ENCODE measurements at places on chromosomes 1 and 21.

DNA sequence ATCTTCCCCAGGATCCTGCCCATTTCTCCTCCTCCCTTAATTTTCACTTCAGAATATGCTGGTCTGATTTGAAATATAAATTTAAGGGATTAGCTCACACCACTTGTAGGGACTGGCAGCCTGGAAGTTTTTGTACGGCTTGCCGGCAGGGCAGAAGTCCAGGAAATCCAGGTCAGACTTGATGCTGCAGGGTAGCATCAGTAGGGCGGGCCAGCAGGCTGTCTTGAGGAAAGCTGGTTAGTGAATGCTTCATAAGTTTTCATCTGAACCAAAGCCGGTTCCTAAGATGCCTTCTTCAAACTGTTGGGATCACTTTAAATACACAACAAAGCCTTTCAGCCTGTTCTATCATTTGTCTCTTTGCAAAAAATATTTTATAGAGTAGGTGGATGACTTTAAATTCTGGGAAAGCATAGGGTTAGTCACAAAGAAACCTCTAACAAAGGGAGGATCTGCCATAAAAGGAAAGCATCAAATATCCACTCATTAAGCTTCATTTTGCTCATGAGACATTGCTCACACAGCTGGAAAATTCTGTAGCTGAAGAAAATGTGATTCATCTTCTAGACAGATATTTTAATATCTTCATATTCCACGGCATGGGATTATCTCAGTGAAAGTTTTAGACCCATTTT, 90.7 kb upstream of the GFI1 start:
- no peak for DNase-seq

GRCh38 chr21:45318556-45319404, 31.1 kb upstream of the POFUT2 start:
- DNase-seq = no peak

- no peak for DNase-seq
Measured at GRCh38 chr1:54813485-54814125, 12.5 kb upstream of the TTC22 start.

- DNase-seq = no peak
Measured at GRCh38 chr1:115911294-115911693, 65.0 kb upstream of the SLC22A15 start.

DNA sequence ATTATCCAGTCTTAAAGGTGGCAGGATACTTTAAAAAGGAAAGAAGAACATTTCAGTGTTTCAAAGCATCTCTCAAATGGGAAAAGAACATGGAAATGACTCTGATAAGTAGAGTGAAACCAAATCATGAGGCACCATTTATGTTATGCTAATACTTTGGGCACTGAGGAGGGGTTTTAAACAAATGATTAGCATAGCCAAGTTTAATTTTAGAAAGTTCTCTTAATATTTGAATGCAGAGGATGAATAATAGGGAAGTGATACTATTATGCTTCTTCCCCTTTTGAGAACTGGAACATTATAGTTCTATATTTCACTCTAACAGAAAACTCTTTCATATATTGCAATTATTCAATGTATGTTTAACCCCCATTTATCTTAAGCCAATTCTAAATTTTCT, 1181.9 kb upstream of the PRMT6 start:
- no peak for DNase-seq

DNA sequence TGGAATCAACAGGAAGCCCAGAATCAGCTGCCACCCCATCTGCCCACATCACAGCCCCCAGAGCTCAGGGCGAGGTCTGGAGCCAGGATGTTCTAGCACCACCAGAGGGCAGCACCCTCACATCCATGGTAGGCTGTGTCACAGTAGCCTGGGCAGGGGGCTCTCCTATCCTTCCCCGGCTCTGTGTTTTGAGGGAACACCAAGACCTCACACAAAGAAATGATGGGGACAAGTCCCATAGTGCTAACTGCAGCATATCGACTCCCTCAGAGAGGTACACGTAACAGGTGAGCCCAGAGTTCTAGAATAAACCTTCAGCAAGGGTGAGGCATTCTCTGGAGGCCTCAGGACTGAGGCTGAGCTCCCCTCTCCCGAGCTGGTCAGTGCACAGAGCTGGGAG, 2.3 kb upstream of the KCNC4 start:
- DNase-seq = no peak

GRCh38 chr21:30714456-30714855, 4.1 kb downstream of the KRTAP21-3 start:
- no peak for DNase-seq

DNA sequence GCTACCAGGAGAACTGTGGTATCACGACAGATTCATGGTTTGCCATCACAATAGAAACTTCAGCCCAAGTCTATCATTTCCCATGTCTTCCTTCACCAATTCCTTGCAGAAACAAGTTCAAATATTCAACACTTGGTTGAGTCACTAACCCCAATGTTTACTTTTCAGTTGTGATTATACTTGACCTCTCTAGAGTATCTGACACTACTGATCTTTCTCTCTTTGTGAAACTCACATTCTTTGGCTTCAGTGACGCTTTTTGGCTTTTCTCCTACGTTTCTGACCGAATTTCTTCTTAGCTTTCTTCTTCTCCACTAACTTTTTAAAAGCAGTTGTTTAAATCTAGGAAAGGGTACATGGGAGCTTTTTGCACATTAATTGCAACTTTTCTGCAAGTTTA, 48.8 kb upstream of the HMGB4 start:
- no peak for DNase-seq

DNA sequence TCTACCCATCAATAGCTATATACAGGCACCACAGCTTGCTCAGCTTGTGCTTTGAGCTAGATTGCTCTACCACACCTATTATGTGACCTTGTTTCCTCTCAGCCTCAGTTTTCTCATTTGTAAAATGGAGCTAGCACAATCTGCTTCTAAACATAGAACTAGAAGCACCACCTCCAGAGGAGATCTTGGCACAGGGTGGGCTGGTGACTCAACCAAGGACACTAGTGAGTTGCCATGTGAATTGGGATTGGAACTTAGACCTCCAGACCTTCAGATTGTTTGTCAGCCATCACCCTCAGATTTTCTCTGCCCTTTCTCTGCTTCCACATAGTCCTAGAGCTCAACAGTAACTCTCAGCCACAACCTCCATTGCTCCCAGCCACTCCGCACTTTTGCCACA, 3.0 kb upstream of the MACO1 start:
- DNase-seq = no peak

DNA sequence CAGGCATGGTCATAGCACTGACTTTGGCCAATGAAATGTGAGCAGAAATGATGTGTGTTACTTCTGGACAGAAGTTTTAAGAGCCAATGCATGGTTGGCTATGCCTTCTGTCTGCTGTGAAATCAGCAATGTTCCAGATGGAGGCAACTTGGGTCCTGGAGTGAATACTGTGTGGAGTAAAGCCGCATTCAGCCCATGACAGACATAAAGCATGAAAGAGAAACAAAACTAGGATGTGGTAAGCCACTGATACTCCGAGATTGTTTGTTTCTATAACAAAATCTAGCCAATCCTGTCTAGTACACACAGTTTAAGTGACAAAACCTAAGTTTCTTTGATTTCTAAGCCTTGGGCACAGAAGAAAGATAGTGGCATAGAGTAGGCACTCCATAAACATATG, 47.1 kb upstream of the ARHGAP29 start:
- no peak for DNase-seq

DNA sequence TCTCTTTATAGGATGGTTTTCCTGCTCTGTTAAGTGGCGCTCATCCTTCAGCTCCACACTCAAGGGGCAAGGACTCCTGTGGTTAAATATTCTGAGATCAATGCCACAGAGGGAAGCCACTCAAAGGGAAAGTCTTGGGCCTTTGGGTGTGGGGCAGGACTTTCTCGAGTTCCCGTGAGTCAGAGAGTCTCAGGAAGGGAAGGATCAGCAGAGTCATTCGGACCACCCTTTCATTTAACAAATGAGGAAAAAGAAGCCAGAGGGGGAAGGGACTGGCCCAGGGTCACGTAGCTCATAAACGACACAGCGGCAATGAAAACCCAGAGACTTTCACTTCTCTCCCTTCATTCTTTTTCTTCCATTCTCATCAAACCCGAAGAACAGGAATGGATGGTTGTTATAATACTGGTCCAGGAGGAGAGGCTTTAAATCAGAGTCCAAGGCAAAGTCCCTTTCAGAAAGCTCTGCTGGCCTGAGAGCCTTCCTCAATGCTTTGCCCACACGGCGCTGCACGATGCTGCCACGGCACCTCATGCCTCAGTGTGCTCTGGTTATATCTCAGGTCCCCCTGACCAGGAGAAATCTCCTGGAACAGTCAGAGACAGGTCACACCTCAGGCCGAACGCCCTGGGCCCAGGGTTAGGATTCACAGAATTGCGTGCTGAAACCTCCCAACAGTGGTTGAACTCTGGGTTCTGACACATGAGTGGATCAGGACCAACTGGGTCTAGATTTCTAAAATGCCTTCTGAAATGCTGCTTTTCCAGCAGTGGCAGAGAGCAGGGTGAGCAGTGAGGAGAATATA, 65.3 kb downstream of the TENT5C start:
- DNase-seq = no peak

DNA sequence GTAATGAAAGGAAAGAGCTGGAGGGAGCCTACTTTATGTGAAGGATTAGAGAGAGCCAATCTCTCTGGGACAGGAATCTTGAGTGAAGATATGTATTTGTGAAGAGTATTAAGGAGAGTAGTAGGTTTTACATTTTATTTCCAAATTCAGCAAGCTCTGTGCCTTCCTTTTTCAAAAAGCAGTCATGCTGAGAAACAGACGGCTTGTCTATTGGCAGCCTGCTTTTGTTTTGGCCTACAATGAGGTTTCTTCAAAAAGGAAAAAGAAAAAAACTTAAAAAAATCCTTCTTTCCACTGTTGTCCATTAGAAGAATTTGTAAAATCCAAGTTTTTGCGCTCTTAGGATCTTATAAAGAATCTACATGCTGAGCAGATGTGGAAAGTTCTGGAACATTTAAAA, 103.6 kb upstream of the PTGFR start:
- no peak for DNase-seq

GRCh38 chr1:244162786-244163530, 111.9 kb downstream of the ZBTB18 start:
- DNase-seq = no peak

- DNase-seq = no peak
Measured at GRCh38 chr1:244414543-244414942, 37.2 kb downstream of the ADSS2 start.

GRCh38 chr1:202283379-202283844, 58.3 kb downstream of the UBE2T start:
- DNase-seq = peak; percentile 78

DNA sequence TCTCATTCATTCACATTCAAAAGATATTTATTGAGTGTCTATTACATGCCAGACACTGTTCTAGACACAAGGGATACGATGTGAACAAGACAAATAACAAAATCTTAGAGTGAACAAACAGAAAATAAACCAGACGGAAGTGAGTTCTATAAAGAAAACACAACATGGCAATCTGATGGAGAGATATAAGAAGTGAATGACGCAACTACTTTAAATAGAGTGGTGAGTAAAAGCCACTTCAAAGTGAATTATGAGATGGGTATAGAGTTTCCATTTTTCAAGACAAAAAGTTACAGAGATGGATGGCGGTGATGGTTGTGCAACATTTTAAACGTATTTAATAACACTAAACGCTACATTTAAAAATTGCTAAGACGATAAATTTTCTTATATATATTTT, 75.4 kb downstream of the CEP170 start:
- no peak for DNase-seq

- DNase-seq = no peak
Measured at GRCh38 chr1:114033216-114033706, 54.0 kb downstream of the OLFML3 start.

GRCh38 chr21:23455676-23456075, 2151.6 kb downstream of the MRPL39 start:
- DNase-seq = no peak

GRCh38 chr1:79777481-79778219, 771.1 kb upstream of the ADGRL4 start:
- DNase-seq = no peak

- no peak for DNase-seq
Measured at GRCh38 chr1:244406337-244406736, 45.4 kb downstream of the ADSS2 start.

DNA sequence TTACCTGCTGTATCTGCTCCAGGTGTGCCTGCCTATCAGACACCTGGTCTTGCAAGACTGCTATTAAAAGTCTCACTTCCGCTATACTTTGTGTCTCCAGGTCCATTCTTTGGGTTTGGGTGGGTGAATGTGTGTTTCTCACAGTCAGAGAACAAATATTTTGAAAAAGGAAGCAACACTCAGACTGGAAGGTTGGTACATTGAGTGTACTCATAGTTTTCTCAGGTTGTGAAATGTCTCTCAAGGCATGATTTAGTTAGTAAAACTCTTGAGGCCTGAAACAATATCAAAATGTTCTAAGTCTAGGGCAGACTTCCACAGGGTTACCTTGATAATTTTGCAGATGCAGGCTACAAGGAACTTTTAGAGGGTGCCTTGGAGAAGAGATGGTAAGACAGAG, 429.9 kb upstream of the ZRANB2 start:
- no peak for DNase-seq

DNA sequence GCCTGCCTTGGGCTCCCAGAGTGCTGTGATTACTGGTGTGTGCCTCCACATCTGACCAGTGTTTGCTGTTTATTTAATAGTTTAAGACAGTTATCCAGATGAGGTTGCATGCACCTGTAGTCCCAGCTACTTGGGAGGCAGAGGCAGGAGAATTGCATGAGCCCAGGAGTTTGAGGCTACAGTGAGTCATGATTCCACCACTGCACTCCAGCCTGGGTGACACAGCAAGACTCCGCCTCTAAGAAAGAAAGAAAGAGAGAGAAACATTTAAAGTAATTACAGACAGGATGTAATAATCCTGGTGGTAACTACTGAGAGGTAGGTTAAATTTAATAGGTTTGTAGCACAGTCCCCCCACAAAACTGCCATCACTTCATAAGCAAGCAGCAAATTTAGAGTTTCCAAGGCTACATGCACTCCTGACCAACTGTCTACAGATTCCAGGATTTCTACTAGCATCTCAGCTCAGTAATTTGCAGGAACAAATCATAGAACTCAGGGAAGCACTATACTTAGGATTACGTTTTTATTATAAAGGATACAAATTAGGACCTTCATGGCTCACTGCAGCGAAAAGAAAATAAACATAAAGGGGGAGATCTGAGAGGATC, 89.6 kb downstream of the PKN2 start:
- peak; percentile 65 for DNase-seq

GRCh38 chr1:157095091-157095490, 4.5 kb downstream of the ETV3L start:
- no peak for DNase-seq

DNA sequence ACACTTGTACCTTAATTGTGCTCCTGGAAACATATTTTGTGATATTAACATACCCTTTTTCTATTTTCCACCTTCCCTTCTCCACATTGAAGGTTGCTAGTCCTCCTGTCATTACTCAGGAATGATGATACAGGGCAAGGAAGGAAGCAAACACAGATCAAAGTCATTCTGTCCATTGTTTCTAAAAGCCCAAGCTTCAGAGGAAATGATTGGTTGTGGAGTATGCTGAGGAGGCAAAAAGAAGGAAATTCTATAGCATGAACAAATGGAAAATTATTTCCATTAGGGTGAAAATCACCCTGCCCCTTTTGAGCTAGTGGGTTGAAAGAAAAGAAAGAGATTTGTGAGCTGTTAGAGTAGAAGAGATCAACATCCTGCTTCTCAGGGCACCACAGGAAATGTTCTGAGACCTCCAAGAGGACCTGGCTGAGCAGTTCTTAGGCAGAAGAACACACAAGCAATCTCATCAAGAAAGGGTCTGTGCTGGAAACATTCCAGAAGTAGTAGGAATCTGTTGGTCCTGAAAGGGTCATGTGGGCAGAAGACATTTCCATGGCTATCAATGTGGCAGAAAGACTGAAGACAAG, 29.0 kb upstream of the PRRX1 start:
- no peak for DNase-seq

All from kidney epithelial cell (primary cell).